ENCODE measurements at places on chromosomes 3 and 15.
A peak's percentile ranks its signal among the peaks of the same experiment; 100 is the strongest.

- peak; percentile 63 for DNase-seq
Observed at GRCh38 chr3:196609343-196609775, 30.1 kb upstream of the NRROS start.

DNA sequence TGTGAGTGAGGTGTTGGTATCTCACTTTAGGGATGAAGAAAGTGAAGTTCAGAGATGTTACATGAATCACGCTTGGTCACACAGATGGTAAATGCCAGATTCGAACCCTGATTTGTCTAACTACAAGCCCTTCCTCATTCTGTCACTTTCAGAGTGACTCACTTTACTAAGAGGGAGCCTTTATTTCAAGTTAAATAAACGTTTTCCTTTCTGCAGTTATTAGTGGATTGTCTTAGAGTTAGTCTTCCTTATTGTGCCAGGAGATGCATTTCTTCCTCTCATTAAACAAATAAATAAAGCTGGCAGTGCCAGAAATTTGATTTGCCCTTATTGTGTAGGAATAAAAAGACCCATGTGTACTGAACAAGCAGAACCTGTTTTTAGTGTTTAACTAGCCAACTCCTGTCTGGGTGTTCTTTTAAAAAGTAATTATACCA, 162.5 kb downstream of the AKAP13 start:
- peak; percentile 43 for DNase-seq

DNA sequence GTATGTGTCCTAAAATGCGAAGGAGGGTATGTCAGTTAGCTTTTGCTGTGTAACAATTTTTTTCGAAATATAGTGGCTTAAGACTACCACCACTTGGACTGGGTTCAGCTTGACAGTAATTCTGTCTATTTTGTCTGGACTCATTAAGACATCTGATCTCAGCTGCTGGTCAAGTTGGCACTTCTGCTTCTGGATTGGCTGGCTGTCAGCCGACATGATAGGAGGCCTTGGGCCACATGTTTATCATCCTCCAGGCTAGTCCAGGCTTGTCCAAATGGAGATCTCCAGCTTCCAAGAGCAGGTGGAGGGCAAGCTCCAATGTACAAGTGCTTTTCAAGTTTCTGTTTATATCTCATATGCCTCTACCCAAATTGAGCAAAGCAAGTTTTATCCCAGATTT, 95.9 kb downstream of the GALK2 start:
- DNase-seq, result no peak

DNA sequence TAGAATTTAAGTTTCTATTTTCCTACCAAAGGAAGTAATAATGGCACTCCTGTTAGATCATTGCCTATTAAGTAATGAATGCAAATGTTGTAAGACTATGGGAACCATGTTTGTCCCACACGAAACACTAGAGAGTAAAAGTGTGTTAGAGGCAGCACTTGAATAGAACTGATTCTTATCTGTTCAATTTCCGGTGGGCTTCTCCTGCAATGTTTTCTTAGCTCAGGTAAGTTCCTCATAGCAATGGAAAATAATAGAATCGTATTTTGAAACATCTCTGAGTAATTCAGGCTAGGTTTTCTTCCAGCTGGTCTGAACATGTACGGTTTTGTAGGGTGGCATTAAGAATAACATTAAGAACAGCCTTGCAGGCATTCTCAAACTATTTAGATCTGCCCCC, 145.3 kb upstream of the LIPC start:
- DNase-seq, result no peak

- DNase-seq, result no peak
Observed at GRCh38 chr15:68897016-68897415, 33.3 kb upstream of the SPESP1 start.

DNA sequence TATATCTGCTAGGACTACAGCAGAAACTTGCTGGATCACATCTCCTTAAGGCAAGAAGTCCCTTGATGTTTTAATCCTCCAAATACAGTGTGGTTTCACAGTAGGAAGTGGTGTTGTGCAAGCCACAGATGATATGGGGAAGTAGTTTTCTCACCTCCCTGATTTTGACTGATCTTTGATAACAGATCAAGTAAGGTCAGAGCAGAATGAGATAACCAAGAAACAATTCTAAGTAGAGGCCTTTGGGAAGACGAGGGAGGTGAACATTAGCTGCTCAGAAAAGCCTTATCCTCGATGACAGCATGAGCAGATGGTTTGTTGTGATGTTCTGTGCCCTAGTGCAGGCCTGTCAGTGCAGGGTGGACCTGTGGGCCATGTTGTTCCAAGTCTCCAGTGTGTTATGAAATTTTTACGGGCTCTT, 61.3 kb downstream of the RIOX2 start:
- DNase-seq, result no peak

- DNase-seq, result no peak
Observed at GRCh38 chr3:143576568-143577270, 271.5 kb downstream of the SLC9A9 start.

- no peak for DNase-seq
Observed at GRCh38 chr3:170483485-170484262, 65.0 kb downstream of the CLDN11 start.

DNA sequence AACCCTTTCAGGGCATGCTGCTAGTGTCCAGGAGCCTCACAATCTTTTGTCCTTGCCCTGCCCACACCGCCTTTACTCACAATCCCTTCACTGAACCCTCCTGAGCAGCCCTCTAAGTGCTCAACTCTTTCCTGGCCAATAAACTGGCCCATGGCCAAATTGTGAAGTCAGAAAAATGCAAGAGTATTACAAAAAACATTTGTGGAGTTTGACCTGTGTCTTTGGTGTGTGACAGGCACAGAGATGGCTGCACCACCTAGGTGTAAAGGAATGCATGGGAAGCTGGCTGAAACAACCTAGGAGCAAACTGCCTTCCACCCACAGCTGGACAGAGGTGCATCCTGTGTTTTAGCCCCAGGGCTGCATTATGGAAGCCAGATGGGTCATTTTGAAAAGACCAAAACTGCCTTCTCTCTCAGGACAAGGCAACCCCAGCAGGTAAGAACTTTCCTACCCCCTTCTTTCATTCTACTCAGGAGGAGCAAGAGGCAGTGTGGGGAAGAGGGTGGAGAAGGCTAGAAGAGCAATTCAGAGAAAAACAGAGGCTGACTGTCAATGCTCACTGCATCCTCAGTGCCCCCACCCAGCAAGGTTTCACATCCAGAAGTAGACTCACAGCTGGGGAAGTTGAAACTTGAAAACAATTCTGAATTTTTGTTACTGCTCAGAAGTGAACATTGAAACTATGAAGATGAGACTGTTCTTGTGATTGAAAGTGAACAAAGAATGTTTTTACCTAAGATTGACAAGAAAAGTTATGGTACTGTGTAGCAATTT, 78.6 kb downstream of the TRIM42 start:
- DNase-seq, result no peak

DNA sequence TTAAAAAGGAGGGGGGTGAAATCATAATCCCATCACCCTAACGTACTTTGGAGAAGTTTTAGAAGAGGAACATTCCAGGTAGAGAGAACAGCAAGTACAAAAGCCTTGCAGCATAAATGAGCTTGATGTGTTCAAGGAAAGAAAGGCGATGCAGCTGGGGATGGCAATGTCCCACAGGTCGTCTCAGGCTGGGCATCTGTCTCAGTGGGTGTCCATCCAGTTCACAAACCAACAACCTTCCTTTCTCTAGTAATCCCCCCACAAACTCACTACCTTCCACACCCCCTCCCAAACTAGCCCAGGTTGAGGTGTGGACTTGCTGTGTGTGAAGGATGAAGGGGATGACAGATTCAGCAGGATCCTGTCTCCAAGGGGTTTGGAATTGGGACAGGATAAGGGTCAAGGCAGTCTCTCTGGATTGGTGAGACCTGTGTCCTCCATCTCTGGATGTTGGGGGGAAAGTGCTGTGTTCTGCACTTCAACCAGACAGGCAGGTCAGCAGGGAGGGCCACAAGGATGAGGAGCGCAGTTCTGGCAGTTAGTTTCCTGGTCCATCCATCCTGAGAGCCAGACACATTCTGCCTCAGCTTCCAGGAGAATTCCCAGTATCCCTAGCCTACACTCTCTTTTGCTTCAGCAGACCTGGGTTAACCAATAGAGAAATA, 1.7 kb upstream of the ESYT3 start:
- no peak for DNase-seq

GRCh38 chr3:149968216-149968615, 2.5 kb downstream of the PFN2 start:
- DNase-seq, result peak; percentile 48

DNA sequence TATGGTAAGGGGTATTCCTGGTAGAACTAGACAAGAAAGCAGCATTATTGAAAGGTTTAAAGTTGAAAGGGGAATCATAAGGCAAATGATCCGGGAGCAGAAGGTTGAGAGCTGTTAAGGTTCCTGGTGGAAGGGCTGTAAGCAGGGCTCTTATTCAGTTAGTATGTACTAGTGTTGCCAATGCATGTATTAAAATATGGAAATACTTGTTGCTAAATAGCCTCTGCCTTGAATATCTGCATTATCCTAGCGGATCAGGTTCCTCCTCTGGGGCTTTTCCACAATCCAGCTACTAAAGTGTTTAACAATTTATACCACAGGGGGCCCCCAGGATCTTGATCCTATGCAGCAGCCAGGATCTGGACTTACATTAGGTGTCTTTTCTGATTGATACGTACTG, 7.3 kb upstream of the COPB2 start:
- DNase-seq, result no peak

DNA sequence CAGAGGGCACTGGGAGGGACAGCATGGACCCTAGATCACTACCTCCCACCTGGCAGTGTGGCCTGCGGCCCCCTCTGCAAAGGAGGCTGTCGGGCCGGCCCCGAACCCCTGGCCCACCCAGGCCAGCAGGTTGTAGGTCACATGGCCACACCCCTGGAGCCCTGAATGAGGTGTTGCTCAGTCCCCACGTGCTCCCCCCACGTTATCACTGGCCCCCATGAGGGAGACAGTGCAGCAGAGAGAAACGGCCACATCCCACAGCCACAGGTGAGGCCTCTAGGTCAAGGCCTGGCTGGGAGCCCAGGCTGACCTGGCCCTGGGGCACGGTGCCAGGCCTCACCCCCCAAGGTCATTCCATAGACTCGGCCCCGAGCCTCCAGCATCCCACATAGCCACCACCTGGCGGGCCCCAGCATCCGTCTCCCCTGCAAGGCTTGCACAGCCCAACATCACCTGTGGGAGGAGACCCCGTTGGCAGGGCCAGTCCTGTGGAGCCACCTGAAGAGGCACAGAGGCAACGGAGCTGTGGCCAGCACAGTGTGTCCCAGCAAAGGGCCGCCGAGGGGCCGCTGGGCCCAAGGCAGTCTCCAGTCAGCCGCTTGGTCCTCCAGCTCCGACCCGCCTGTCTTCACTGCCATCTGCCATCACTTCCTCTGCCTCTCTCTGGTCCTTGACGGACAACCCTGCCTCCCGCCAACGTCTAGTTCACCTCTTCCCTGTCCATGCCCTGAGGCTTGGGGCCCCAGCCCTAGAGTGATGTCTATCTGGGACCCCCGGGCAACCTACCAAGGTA, 53.1 kb downstream of the DNAJB8 start:
- no peak for DNase-seq

DNA sequence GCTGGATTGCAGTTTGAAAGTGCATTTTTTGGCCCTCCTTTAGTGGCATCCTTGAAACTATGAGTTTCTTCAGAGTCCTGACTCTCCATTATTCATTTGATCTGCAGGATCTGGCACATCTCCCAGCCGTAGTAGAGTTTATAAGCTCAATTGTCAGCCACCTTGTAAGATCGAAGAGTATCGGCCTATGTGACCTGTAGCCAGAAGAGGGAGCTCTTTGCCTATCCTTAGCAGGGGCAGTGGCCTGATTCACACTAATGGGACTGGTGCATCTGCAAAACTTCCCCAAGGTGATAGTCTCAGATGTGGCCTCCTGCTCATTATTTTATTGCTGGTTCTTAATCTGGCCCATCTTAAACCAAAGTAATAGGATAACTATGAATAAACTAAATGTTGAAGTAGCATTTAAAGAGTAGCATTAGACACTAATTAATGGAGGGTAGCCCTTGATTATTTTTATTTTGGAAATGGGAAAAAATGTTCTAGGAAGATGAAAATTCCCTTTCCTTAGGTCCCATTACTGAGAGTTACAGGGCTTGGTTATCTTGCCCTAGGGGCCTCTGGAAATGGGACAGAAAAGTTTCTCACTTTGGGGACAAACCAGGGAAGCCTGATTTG, 21.2 kb downstream of the GCSAM start:
- DNase-seq, result peak; percentile 77

DNA sequence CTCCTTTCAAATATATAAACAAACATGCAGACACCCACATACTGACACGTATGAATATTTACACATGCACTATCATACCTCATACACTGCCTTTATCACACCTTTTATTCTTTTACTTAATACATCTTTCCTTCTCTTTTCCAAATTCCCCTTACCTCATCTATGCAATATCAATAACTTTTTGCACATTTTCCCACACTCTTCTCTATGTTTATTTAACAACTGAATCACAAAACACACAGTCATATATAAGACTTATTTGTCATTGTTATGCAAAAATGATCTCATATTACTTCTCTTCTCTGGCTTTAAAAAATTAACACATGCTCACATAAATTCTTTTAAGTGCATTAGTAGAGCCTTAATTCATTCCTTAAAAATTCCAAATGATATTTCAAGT, 461.4 kb downstream of the DIPK2A start:
- DNase-seq, result no peak

- DNase-seq, result no peak
Observed at GRCh38 chr3:193589129-193589528, 3.9 kb upstream of the OPA1 start.

DNA sequence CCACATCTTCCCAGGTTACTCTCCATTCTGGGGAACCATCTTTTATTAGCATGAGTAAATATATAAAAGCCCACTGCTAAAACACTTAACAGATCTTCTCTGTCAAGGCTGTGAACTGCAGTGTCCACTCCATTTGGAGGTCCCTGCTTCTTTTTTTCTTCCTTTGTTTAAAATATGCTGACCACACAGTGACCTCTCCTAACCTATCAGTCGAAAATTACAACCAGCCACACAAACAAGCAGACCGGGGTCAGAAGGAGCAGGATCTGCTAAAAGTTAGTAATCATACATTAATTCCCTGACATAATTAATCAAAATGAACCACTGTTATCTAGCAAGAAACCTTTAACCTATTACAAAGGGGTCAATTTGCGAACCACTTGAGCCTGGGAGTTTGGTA, 427.9 kb upstream of the NR2F2 start:
- DNase-seq, result no peak

DNA sequence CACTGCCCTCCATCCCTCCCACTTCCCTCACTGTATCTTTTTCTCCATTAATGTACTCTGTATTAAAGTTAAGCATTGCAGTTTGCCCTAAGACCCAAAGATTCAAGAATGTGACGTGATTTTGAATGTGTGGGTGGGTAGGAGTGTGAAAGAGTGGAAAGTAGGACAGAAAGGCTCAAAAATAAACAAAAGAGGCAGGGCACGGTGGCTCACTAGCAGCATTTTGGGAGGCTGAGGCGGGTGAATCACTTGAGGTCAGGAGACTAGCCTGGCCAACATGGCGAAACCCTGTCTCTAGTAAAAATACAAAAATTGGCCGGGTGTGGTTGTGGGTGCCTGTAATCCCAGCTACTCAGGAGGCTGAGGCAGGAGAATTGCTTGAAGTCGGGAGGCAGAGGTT, 18.4 kb downstream of the TFRC start:
- peak; percentile 71 for DNase-seq

- DNase-seq, result no peak
Observed at GRCh38 chr3:170700054-170700404, 114.2 kb upstream of the SLC7A14 start.
